Mucosa of descending colon (tissue), 3 donors: ENCODE measurements at places on chromosomes 12 and 14.

DNA sequence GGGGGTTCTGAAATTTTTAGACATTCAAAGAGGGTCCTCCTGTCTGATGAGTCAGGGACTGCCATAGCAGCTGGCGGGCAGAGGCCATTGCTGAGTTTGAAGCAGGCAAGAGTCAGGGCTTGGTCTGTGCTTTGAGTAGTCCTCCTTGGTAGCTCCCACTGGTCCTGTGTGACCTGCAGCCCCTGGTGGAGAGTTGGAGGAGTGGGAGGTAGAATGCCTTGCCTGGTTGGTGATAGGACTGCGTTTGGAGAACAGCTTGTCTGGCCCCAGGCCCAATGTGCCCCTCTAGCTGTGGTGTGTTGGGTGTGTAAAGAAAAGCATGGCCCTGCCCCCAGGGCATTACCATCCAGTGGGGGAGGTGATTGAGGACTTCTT lies 116.7 kb downstream of the BEGAIN start:
- DNase-seq: no peak

- no peak for DNase-seq
Measured at GRCh38 chr12:94990222-94990621, 13.3 kb downstream of the NDUFA12 start.

- DNase-seq: no peak
Measured at GRCh38 chr14:100622224-100622623, 35.0 kb upstream of the BEGAIN start.

DNA sequence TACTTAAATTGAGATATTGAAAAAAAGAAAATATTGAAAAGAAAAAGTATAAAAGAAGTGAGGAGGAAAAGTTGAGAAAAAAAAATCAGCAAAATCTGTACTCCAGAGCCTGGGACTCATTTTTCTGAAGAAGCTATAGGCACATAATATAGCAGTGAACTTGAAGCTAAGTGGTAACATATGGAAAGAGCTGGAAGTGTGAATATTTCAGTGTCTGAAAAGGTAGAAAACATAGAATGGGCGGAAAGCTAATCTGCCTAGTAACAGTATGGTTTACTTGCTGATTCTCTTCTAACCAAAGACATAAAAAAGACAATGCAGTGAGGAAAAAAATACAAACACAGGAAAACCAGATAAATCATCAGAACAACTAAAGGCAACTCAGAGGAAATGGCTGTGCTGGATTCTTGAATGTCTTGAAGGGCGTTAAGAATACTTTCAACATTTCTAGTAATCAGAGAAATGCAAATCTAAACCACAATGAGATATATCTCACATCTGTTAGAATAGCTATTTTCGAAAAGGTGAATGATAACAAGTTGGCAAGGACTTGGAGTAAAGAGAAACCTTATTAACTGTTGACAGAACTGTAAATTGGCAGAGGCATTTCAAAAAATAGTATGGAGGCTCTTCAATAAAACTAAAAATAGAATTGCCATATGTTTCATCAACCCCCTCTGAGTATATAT lies 784.6 kb downstream of the LRFN5 start:
- DNase-seq: no peak

DNA sequence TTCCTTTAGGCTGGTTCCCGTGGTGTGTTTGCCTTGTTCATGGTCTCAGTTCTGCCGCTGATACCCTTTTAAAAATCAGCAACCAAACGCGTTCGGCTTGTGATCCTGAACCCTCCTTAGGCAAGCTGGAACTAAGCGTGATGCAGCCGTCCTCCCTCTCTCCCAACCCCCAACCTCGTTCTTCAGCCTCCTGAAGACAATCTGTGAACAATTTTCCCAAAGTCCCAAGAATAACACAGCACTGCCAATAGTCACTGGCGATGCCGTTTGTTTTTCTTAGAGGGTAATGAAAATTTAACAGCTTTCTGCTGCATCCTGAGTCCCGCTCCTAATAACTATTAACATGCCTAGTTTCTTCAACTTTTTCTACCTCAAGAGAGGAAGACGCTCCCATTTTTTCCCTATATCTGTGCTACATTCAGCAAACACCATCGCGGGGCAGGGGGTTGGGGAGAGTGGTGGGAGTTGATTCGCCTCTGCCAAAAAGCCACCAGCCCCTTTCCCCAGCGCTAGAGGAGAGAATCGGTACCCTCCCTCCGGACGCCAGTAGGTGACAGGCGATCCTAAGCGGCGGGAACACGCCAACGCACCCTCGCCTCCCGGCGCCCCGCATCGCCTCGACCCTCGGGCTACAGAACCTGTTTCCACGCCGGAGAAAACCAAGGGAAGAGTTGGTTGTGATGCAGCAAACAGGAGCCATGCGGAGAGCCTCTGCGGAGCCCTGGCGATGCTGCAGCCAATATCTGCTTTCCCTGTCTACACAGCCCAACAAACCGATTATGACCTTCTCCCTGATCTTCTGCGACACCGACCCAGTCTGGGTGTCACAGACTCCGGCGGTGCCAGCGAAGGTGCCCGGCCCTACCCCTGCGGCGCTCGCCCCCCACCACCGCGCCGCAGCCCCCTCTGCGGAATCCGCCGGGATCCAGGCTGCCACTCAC lies 752 bp downstream of the PRICKLE1 start:
- peak; percentile 31 for DNase-seq

- no peak for DNase-seq
Measured at GRCh38 chr12:52524241-52524897, 4.2 kb upstream of the KRT5 start.

- no peak for DNase-seq
Measured at GRCh38 chr12:68766646-68767045, 20.7 kb downstream of the SLC35E3 start.

- no peak for DNase-seq
Measured at GRCh38 chr12:116616536-116617248, 57.5 kb downstream of the MAP1LC3B2 start.

- no peak for DNase-seq
Measured at GRCh38 chr14:39406560-39406959, 25.7 kb downstream of the FBXO33 start.

DNA sequence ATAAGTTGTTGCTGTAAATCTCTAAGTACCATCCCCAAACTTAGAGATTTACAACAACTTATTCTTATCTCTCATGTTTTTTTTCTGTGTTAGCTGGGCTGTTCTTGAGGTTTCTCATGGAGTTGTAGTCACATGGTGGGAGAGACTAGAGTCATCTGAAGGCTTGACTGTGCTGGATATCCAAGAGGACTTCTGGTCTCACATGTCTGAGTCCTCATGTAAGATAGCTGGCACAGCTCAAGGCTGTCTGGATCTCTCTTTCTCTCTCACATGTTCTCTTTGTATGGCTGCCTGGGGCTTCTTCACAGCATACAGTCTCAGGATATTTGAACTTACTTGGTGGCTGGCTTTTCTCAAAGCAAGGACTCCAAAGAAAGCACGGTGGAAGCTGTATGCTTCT lies 63.8 kb downstream of the DACT1 start:
- DNase-seq: no peak

- DNase-seq: no peak
Measured at GRCh38 chr12:44653861-44654527, 222.1 kb downstream of the NELL2 start.
